ENCODE measurements at places on chromosomes 5 and 9.

GRCh38 chr9:134224567-134225093, 60.3 kb upstream of the RNU6ATAC start:
- DNase-seq = no peak

- no peak for DNase-seq
Observed at GRCh38 chr5:485113-485945, 38.9 kb downstream of the SLC9A3 start.

DNA sequence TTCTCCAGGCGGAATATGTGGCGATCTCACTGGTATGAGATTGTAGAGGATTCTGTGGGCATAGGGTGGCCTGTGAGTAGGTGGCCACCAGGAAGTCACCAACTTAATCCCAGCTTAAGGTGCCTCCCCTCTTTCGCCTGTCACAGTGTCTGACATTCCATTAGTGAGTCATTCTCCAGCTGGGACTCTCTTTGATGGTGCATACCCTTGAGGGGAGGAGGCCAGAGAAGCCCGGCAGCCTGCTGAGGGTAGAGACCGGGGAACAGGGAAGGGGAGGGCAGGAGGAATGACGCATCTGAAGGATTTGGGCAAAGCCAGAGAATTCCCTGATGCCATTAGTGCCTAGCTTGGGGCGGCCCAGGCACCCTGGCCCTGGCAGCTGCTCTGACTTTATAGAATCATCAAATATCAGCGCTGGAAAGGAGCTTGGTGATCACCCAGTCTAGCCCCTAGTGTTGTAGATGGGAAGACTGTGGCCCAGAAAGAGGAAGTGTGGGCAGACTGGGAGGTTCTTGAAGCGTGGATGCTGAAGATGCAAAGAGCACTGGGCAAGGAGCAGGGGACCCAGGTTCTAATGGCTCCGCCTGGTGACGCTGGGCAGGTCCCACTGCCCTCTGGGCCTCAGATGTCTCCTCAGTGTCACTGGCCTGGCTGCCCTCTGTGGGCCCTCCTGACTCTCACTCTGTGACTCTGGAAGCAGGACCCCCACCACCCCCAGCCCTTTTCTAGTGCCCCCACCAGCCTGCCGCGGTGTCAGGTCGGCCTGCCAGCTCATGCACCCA, 41.4 kb downstream of the DAB2IP start:
- no peak for DNase-seq

DNA sequence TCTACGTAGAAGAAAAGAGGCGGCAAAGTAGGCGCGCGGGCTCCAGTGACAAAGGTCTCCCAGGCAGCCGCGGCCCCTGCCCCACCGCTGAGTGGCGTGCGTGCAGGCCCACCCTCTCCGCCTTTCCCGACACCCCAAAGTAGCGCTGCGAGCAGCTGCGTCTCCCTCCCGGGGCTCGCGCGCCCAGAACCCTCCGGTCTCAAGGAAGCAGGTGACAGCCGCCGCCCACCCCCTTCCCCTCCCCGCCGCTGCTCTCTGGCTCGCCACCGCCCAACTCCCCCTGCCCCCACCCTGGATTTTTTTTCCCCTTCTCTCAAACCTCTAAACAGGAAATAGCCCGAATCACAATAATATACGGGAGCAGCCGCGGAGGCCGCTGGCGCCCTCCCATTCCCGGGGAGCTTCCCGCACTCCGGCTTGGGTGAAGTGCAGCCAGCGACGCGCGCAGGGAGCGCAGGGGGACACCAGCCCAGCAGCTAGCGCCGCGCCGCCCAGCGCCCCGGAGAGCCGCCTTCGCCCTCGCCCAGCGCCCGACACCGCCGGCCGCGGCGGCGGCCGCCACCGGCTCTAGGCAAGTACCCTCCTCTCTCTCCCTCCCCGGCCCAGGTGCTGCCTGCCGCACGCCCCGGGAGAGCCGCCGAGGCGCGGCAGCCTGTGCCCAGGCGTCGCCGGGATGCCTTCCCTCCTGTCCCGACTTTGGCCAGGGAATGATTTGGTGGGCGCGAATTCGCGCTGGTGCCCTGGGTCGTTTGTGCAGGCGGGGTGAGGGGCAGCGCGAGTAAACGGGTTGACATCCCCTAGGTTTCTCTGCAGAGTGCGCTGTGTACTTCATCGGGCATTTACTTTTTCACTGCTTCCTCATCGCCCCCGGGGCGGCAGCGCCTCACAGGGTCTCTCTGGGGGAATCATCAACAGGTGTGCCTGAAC, 52.7 kb upstream of the TJP2 start:
- DNase-seq = peak; percentile 2

DNA sequence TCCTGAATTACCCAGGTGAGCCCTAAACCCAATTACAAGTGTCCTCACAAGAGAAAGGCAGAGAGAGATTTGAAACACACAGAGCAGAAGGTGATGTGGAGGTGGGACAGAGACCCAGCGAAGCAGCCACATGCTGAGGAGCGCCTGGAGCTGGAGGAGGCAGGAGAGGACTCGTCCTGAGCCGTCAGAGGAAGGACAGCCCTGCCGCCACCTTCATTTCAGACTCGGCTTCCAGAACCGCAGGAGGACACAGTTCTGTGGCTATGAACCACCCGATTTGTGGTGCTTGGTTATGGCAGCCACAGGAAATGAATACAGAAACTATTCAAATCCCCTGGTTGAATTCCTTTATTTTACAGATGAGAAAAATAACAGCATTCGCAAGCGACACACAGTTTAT, 16.4 kb upstream of the FBP1 start:
- no peak for DNase-seq

DNA sequence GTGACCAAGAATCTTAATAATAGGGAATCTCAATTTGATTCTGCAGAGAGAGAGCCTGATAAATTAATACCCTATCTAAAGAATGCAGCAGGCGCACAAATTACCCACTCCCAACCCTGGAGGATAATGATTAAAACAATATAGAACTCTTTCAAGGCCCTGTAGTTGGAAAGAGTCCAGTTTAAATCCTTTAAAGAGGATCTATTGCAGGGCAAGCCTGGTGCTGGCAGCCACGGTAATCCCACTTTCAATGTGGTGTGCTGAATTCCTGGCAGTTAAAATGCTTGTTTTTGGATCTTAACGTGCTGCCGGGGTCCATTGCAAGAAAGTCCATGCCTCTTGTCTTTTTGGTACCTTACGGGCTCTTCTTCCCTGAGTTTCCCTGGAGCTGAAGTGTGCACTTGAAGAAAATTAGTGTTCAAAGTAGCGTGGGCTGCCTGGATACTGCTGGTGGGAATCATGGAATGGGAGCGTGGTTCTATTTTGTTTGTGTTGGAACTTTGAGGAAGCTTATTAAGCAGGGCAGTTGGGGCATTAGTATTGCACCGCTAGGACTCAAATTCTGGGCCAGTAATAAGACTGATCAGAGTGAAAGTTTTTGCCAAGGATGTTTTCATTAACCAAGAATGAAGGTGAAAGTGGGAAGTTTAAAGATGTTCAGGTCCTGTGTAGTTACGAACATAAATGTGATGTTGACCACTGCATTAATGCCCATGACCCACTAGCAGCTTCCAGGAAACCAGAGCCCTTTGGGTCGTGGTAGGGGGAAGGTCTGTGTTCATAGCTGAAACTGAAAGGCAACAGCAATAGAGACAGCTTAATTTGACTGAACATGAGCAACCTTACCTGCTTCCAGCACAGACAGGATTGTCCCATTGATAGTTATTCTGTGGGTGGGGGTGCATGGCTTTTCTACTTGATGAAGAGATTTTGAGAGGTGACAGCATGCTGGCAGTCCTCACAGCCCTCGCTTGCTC, 20.8 kb downstream of the MARCHF6 start:
- no peak for DNase-seq

DNA sequence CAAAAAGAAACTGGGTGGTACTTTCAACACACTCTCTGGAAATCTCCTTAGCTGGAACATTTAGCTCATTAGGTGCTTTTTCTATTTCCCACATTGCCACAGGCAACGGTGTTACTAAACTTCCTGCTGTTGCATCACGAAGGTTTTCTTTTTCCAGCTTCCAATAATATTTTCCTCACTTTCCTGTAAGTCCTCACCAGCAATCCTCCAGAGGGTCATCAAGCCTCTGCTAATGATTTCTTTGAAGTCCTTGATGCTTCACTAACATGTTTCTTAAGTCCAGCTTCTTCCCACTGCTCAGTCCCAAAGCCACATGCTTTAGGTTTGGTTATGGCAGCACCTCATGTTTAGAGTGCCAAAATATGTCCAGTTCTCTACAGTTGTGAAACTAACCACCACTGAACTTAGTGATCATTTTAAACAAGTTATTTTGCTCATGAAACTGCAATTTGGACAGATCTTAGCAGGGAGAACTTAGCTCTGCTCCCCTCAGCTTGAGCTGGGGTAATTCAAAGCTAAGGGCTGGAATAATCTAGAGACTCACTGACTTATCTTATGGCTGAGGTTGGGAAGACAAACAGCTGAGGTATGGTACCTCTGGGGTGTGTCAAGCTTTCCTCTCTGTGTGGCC, 39.9 kb upstream of the RETREG1 start:
- DNase-seq = no peak

DNA sequence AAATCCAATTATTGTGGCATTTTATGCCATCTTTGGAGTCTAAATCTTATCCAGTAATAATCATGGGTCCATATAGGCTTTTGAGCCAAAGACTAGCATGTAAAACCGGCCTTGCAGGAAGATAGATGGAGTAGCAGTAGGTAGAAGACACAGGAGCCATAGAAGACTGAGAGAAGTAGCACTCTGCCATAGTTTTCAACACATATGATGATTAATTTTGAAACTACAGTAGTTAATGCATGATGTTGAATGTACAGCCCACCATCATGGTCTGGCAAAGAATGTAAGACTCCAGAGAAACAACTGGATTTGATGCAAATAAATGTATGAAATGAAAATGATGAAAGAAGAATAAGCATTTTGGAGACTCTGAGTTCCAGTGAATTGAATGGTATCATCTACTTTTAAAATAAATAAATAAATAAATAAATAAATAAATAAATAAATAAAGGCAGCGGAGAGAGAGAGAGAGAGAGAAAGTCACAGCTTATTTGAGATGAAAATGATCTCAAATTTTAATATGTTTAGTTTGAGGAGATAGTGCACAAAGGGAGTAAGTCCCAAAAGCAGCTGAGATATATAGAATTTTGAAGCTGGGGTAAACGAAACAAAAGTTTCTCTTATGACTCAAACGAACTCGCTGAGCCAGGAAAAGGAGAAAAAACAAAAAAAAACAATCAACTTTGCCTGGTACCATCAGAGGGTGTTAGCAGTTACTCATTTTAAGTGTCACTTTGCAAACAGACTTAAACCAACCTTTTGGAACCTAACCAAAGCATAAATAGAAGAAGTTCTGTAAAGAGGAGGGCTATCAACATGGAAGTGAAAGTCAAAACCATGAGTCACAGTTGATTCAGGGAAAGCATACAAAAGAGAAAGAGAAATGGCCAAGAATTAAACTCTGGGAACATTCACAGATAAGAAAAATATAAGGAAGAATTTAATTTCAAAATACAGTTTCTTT, 388.7 kb downstream of the CETN3 start:
- DNase-seq = no peak

DNA sequence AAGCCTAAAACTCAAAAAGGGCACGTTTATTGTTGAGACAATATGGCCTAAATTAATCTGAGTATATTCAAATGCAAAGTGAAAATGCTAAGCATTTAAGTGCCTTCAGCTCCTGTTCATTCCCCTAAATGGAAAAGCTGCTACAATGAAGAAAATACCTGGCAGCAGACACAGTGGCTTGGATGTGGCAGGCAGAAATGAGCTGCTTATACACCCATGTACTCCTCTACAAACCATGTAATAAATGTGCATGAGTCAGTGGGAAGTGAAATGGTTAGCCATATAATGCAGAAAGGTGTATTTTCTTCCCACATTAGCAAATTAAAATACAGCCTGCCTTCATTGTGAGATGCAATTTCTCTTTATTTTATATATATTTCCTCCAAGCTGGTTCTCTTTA, 859.2 kb upstream of the SEMA6A start:
- DNase-seq = no peak

- DNase-seq = no peak
Observed at GRCh38 chr5:172688349-172689217, 47.5 kb downstream of the NEURL1B start.

DNA sequence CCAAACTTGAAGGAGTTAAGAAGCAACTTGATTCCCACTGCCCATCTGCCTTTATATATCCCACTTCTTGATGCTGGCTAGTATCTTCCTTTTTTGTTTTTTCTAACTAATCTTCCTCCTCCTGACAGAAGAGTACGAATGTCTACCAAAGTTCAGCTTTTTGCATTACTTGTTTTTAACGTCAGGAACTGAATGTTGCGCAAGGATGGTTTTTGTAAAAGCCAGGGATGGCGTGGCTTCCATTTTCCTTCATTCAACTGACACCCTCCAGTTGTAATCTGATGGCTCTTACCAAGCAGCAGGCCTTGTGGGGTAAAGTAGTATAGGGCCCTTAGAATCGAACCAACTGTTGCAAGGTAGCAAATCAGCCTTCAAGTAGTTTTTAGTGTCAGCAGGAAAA, 70.8 kb upstream of the GPR151 start:
- no peak for DNase-seq

GRCh38 chr9:109190151-109190550, 23.1 kb upstream of the FRRS1L start:
- no peak for DNase-seq

DNA sequence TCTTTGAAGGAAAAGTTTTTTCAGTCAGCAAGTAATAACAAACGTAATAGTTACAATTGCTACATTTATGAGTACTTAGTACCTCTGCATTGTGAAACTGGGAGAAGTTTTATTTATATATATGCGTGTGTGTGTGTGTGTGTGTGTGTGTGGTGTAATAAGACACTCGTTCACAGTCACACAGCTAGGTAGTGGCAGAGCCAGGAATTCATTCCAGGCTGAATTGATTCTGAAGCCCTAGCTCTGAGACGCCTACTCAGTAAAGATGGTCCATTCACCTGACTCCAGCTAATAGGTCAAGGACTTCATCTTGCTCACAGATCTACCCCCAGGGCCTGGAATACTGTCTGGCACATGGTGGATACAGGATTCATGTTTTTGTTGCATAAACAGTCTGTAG, 13.6 kb upstream of the CAST start:
- no peak for DNase-seq

DNA sequence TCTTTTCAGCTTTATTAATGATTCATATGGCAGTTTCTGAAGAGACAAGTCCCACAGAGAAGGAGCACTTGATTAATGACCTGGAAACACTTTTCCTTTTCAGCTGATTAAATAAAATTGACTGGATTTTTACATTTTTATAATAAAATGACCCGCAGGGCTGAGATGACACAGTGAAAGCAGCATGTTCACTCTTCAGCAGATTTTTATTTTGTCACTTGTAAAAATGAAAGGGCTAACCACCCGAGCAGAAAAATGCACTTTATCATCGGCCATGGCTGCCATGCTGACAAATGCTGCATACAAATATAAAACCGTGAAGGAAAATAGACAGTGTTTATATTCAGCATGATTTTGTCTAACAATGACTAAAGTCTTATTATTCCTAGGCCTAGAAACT, 321.6 kb upstream of the ITGA1 start:
- no peak for DNase-seq

DNA sequence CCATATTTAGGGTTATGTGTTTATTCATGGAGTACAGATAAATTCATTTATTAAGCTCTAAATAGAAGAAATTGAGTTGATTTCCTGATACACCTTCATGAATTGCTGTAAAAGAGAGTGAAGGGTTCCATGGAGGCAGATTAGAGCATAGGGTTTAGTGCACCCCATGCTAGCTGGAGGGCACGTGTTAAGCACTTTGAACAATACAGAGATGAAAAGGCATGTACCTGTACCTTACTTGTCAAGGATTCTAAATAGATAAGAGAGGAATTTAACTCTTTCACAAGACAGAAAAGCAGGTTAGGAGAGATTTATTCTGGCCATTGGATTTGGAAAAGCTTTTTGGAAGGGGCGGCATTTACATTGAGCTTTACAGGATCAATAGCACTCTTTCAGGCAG, 23.3 kb downstream of the TNFAIP8 start:
- DNase-seq = no peak

All from CMK (cell line).